Activated CD8-positive, alpha-beta memory T cell treated with anti-CD3 and anti-CD28 coated beads for 4 hours (primary cell): ENCODE measurements at places on chromosomes 13 and 19.

DNA sequence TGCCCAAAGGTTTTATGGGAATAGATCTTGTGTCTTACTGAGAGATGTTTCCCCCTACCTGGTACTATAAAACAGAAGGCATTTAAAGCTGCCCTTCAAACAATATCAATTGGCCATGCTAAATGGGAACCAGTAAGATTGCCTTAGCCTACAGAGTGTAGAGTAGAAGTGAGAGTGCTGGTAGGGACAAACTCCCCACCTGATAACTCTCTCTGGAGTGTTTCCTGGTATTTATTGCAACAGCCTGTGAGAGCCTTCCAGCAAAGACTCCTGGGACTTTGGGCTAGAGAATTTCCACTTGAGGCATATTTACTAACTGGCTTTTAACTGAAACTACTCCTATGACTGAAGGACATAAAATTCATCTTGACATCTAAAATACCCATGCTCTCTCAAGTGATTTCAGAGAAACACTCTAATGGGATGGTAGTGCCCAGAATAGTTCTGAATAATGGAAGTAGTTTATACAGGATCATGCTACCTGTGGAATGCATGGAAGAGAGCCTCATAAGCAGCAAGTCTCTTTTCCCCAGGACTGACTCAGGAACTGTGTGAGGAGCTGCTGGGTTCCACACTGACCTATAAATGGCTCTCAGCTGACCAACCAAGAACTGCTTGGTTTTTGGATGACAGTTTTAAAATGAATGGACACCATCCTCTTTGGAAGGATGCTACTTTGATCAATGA lies 132.7 kb upstream of the SLITRK5 start:
- DNase-seq: no peak

DNA sequence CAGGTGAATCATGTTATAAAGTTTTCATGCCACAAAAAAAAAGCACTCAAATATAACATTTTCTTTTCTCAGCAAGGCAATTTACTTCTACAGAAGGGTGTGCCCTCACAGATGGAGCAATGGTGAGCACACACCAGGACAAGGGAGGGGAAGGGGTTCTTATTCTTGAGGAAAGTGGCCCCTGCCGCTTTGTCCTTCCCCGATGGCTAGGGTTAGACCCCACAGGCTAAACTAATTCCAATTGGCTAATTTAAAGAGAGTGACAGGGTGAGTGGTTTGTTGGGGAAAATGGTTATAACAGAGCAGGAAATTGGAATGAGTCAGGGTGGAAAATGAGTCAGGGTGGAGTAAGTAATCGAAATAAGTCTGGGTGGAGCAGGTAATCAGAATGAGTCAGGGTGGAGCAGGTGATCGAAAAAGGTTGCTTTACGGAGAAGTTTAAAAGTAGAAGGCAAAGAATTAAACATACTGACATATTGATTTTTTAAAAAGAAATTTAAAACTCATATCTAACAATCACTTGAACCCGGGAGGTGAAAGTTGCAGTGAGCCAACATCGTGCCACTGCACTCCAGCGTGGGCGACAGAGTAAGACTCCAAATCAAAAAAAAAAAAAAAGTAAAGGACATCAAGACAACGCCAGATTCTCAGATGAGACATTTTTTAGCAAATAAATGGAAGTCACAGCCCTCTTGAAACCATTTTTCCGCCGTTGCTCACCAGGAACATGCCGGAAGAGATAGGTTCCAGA lies 813 bp downstream of the ZNF562 start:
- no peak for DNase-seq

DNA sequence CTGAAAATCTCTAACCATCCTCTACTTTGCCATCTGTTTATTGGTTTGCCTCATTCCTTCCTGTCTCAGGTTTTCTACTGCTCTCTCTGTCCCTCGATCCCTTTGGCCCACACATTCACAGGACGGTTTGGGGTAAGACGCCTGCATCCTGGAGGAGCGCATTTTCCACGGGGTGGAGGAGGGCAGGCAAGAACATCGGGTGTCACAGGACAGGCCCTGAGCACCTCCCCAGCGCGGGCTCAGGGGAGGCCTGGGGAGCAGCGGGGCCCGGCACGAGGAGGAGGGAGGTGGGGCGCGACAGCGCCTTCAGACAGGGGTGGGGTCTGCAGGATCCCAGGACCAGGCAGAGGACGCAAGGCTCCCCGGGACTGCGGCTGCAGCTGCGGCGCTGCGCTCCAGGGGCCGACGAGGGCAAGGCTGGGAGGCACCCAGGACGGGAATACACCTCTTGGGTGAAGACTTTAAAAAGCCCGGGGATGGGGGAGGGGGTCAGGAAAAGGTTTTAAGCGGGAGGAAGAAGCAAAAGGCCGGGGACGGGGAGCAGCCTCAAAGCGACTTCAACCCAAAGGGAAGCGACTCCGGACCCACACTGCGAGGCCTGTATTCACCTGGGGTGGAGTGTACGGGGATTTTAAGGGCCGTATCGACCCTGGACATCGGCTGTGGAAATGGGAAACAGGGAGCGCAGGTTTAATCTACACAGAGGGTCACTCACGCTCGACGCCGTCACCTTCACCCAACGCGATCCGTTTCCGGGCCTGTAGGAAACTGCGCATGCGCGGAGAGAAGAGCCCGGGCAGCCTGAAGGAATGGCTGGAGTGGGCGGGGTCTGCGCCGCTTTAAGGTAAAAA lies at the start of gene ZNF415:
ZNF415 (minus strand) TSS at position 770 of the 851 bp plus-strand sequence. CDS start 10,234 bp downstream, outside the sequence.
- peak; percentile 7 for DNase-seq

GRCh38 chr19:1374250-1374577 lies 9.5 kb upstream of the NDUFS7 start:
- no peak for DNase-seq
